ENCODE measurements at places on chromosomes 1 and 21.

- no peak for DNase-seq
Measured at GRCh38 chr1:86052948-86053698, 103.4 kb downstream of the COL24A1 start.

- no peak for DNase-seq
Measured at GRCh38 chr21:17003258-17003615, 509.6 kb upstream of the CXADR start.

GRCh38 chr1:72745413-72745812 is 463.1 kb upstream of the NEGR1 start:
- no peak for DNase-seq

GRCh38 chr1:159786966-159787365 is 6.2 kb downstream of the DUSP23 start:
- no peak for DNase-seq

DNA sequence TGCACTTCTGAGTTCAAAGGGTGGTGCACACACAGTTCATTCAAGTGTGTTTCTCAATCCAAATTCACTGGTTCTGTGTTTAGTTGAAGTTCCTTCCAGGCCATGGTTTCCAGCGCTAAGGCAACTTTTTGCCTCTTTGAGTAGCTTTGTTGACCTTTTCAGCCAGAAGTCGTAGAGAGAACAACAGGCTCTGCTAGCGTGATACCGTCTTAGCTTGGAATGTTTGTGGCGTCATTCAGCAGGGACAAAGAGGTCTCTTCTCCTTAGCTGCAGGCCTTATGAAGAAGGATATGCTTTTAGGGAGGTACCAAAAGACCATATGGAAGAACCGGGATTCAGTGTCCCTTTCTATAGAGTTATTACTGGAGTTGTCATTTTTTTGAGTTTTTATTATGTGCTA is 65.7 kb downstream of the CNIH3 start:
- DNase-seq = no peak

GRCh38 chr1:6221210-6221784 is 14.5 kb downstream of the ICMT start:
- no peak for DNase-seq

DNA sequence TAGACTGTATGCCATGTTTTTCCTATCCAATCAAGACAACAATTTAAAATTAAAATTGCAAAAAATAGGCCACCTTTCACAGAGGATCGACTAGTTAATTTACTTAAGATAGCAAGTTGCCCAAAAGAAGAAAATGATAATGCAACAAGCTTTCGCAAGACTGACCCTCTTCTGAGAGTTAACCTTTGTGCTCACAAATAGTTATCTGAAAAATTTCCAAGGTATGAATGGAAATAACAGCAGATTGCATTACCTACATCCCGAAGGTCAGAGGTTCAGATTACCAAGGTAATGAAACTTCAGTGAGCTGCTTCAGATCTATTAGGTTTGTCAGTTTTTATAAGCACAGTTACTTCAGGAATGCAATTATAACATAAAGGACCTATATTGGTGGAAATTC is 298.0 kb downstream of the KCTD3 start:
- no peak for DNase-seq

DNA sequence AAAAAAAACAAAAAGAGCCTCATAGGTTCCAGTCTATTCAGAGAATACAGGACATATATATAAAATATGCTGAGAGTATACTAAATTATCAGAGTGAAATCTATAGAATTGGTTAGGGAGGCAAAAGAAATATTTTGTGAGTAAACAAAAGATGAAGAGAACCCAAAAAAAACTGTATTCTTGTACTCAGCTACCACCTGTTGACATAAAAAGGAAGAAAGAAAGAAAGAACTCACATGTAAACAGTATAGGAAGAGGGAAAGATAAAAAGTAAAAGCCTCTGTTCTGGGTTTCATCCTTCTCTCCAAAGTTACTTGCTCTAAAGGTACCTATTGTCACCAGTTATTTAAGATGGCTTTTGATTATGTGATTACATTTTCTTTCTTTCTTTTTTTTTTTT is 9.9 kb upstream of the BNIPL start:
- DNase-seq = no peak

DNA sequence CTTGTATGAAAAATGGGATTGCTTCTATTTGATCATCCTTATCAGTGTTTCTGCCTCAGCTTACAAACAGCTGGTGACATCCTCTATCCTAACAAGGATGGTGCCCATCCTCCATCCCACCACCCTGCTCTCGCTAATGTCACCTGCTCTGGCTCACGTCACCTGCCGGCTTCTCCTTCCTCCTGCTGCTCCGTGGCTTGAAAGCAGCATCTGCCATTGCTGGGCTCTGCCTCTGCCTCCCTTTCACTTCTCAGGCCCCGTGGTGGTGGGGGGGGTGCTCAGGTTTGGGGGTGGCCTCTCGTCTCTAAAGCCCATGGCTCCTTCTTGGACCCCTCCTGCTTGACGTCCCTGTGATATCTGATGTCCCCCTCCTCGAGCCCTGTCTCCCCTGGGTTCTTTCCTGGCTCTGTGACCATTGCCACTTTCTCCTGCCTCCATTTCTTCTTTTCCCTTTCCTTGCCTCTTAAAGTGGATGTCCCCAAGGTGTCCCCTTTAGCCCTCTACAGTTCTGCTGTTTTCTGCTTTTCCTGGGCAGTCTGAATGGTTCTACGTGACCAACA is 135.5 kb upstream of the ERRFI1 start:
- DNase-seq = no peak

DNA sequence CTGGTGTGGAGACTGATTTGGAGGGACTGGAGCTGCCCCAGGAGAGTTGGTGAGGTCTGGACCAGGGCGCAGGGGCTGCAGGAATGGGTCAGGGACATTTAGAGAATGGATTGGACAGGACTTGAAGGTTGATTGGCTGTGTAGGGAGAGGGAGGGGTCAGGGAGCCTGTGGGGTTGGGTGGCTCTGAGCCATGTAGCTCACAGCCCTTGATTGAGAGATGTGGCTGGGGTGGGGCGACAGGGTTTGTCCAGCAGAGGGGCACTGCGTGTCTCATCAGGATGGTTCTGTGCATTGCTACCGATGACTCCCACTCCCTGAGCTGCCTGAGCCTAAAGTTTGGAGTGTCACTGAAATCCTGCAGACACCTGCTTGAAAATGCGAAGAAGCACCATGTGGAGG is 12.1 kb downstream of the AZIN2 start:
- DNase-seq = no peak

- DNase-seq = no peak
Measured at GRCh38 chr1:27257155-27257554, 22.7 kb downstream of the WDTC1 start.

- no peak for DNase-seq
Measured at GRCh38 chr1:47656719-47657685, 219.2 kb downstream of the FOXD2 start.

DNA sequence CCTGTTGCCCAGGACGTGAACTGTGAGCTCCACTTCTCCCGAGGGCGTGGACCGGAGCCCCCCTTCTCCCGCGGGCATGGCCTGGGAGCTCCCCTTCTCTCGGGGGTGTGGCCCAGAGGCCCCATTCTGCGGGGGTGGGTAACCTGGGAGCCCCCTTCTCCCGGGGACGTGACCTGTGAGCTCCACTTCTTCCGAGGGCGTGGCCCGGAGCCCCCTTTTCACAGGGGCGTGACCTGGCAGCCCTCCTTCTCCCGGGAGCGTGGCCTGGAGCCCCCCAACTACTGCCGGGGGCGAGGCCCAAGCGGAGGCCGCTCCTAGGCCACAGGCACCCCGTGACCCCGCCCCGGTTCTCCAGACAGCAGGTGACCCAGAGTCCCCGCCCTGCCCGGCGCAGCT is 320 bp downstream of the C1orf174 start:
- peak; percentile 38 for DNase-seq
